ENCODE measurements at places on chromosomes 12 and 14.
A peak's percentile ranks its signal among the peaks of the same experiment; 100 is the strongest.

GRCh38 chr12:9711664-9712063 lies 21.2 kb downstream of the CLECL1 start:
- DNase-seq: peak; percentile 24

- no peak for DNase-seq
Observed at GRCh38 chr12:6262211-6262610, 48.3 kb upstream of the PLEKHG6 start.

DNA sequence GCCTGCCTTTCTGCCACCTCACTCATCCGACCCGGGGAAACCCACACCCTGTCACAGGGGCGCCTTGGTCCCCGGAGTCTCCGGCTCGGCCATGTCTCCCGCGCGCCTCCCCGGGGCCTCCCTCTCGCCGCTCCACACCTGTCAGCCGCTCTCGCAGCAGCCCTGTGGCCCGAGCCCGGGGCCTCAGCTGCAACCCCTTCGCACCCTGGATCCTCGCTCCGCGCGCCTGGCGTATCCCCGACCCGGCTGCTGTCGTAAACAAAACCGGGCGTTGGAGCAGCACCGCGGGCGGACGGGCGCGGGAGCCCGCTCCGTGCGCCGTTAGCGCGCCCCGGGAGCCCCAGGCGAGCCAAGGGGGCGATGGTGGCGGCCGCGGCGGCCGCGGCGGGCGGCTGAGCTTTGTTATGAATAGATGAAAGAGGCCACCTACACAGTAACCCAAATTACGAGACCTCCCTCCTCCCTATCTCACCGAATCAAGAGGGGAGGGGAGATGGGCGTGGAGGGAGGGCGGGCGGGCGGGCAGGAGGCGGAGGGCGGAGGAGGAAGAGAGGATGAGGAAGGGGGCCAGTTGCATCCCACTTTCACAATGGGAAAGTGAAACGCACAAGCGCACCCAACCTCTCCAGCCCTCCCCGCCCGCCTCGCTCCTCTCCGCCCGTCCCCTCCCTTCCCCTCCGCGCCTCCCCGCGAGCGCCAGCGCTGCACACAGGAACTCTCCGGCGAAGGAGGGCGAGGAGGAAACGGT lies at the start of gene PLXNC1:
Gene PLXNC1 (plus strand): TSS at position 587 of the 748 bp plus-strand sequence. CDS start 395 bp downstream, outside the sequence.
- DNase-seq: peak; percentile 61

DNA sequence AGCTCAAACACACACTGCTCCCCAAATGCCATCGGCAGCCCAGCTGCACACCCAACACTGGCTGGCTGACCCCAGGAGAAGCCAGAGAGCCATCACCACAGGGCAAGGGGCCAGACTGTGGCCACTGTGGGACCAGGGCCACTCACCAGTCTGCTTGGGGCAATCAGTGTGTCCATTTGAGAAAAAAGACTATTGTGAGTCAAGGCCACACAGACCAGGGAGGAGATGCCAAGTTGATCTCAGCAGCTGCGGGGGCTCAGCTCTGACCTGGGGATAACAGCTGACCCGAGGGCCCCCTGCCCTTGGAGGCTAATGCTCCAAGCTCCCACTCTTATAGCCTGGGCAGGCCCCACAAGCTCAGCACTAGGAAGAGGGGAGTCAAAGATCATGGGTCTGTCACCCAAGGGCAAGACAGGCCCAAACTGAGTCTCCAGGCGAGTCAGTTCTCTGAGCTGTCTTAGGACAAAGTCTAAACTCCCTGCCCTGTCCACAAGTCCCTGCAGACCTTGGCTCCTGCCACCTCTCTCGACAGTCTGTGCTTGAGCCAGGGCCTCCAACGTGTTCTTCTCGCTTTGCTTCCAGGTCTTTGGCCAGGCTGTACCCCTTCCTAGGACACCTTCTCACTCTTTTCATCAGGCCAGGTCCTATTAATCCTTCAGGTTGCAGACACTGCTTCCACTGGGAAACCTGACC lies 30.1 kb upstream of the PNMA1 start:
- no peak for DNase-seq

DNA sequence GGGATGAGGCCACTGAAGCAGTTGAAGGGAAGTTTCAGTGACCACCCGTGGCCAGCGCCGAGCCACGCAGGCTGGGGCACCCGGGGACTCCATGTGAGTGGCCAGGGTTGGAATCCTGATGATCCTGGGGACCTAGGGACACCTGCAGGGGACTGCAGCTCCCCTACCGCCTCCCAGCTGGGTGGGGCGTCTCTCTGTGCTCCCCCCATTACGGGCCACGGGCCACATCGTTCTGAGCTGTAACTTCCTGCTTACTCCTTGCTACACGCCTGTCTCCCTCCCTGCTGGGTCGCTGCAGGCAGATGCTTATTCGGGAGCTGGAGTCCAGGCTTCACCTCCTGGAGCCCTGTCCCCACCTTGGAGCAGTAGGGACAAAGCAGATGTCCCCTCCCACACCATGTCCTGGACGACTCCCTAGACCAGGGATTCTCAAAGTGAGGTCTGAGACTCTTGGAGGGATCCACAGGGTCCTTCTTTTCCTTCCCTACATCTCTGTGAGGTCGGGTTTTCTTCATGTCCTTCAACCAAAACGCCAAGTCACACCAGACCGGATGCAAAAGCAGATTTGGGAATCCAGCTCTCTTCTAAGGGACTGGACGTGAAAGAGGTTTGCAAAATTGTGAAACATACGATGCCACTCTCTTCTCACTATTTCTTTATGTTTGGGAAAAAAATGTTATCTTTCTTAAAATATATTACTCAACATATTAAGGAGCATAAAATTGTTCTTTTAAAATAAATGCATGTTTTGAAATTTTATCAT lies 85.9 kb upstream of the NCOR2 start:
- DNase-seq: no peak

- DNase-seq: peak; percentile 81
Observed at GRCh38 chr12:57454566-57455373, at the start of gene INHBE. Gene INHBE, plus strand, starts transcription at chr12:57455307. Its CDS starts 230 bp downstream, at chr12:57455537.

- peak; percentile 82 for DNase-seq
Observed at GRCh38 chr12:62192180-62192902, 67.9 kb upstream of the USP15 start.

DNA sequence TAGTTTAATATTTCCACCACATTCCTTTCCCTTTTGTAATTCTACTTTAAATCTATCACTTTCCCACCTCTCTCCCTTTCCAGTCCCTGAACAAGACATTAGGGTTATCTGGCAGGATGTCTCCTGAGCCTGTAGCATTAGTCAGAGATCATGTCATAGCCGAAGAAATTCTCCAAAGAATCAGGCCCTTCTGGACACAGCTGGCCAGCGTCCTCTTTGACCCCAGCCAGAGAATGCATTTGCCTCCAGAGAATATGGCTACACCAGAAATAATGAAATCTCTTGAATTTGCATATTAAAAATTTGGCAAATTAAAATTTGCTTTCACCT lies 56.7 kb downstream of the NTF3 start:
- DNase-seq: peak; percentile 87

GRCh38 chr12:112218150-112218549 lies 92.8 kb downstream of the TRAFD1 start:
- peak; percentile 48 for DNase-seq

DNA sequence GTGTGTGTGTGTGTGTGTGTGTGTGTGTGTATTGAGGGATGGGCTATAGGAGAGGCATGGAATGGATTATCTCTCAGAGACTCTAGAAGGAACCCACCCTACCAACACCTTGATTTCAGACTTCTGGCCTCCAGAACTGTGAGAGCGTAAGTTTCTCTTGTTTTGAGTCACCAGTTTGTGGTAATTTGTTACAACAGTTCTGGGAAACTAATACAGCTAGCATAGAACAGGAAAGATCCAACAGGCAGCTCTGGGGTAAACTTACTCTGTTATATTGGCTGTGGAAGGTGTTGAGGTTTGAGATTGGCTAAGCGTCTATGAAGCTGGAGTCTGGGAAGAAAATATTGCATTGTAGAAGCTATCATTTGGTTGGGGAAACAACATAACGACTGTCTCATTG lies 334.3 kb downstream of the AACS start:
- DNase-seq: no peak

GRCh38 chr12:132450418-132451171 lies 39.4 kb upstream of the FBRSL1 start:
- DNase-seq: no peak

GRCh38 chr12:51520576-51521325 lies 70.3 kb upstream of the SCN8A start:
- no peak for DNase-seq

- no peak for DNase-seq
Observed at GRCh38 chr12:57929092-57929830, 12.1 kb upstream of the ATP23 start.

- DNase-seq: no peak
Observed at GRCh38 chr14:103416916-103417315, 31.7 kb downstream of the MARK3 start.

GRCh38 chr12:89597770-89598169 lies 71.9 kb upstream of the POC1B start:
- no peak for DNase-seq

GRCh38 chr14:100065942-100066574 lies 836 bp downstream of the EVL start:
- DNase-seq: no peak
